ENCODE measurements at places on chromosomes 16 and 17.

DNA sequence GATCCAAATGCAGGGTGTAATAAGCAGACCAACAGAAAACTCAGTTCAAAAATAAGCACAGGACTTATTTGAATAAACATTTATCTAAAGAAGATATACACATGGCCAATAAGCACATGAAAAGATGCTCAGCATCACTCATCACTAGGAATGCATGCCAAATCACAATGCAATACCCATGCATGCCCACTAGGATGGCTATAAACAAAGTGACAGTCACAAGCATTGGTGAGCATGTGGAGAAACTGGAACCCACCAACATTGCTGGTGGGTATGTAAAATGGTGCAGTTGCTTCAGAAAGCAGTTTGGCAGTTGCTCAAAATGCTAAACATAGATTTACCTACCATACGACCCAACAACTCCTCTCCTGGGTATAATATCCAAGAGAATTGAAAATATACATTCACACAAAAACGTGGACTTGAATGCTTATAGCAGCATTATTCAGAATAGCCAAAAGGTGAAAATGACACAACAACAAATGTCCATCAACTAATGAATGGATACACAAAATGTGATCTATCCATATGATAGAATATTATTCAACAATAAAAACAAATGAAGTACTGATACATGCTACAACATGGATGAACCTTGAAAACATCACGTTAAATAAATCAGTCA is 20.1 kb downstream of the UBE2O start:
- no peak overlapping the region for H3K27ac ChIP-seq
- H3K4me1 ChIP-seq: no peaks in the 10 kb centered on the region
- peaks cover 1% of the 10 kb centered on the region for H3K36me3 ChIP-seq
- no peak overlapping the region for H3K4me3 ChIP-seq

DNA sequence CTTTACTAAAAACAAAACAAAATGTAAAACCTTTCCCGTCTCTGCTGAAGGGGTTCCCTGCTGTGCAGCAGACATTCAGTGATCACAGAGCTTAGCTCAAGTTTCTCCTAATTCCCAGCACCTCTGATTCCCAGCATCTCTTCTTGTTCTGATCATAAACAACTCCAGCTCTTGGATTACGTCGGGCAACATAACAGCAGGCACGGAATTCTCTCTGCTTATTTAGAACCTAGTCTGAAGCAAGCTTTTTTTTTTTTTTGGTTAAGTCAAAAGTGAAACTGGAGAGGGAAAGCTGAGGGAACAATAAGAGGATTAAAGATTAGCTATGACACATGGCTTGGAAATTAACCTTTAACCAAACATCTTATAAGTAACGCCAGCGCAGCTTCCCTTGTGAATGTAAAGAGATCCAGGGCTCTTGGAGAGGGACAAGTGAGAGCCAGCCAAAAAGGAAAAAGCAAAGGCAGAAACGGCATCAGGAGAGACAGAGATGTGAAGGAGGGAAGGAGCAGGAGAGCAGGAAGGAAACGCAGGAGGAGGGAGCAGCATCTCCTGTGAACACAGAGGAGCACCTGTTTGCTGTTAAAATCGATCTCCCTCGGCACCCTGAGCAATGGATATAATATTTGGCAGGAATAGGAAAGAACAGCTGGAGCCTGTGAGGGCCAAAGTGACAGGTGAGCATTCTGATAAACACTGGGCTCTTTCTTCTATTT is at the start of gene BCO1:
BCO1 (plus strand) TSS at position 394 of the 716 bp plus-strand sequence; CDS start at position 614, 220 bp downstream.
- no peak within 1 kb of the TSS for H3K27ac ChIP-seq
- H3K27me3 ChIP-seq: peaks cover 10% of the 10 kb centered on the region
- H3K4me1 ChIP-seq: no peaks in the 10 kb centered on the region
- H3K36me3 ChIP-seq: no peaks in the 10 kb centered on the region
- DNase-seq: no peak
- no peak within 1 kb of the TSS for H3K4me3 ChIP-seq

DNA sequence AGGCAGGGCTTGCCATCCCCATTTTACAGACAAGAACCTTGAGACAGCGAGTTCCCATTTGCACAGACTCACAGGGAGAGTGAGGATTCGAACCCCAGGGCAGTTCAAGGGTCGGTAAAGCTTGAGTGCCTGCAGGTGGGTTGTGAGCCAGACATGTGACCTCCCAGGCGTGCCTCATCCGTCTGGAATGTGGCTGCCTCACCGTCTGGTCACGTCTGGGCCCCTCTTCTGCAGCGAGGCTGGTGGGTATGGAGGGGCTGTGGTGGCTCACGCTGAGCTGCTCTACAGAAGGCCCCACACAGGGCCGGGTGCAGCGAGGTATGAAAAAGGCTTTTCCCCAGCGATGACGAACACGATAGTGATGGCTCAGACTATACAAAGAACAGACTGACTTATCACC is 35.8 kb upstream of the LHX1 start:
- H3K27me3 ChIP-seq: peaks cover 36% of the 10 kb centered on the region
- H3K4me3 ChIP-seq: no peak overlapping the region
- no peaks in the 10 kb centered on the region for H3K36me3 ChIP-seq
- DNase-seq: no peak
- H3K27ac ChIP-seq: no peak overlapping the region

DNA sequence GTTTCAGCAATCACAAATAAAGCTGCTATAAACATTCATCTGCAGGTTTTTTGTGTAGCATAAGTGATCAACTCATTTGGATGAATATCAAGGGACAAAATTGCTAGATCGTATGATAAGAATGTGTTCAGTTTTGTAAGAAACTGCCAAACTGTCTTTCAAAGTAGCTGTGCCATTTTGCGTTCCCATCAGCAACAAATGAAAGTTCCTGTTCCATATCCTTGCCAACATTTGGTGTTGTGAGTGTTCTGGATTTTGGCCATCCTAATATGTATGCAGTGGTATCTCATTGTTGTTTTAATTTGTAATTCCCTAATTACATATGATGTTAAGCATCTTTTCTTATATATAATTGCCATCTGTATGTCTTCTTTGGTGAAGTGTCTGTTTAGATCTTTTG is 36.4 kb upstream of the TMEM92 start:
- peaks cover 50% of the 10 kb centered on the region for H3K27me3 ChIP-seq
- no peak overlapping the region for H3K4me3 ChIP-seq
- DNase-seq: no peak
- H3K27ac ChIP-seq: no peak overlapping the region

DNA sequence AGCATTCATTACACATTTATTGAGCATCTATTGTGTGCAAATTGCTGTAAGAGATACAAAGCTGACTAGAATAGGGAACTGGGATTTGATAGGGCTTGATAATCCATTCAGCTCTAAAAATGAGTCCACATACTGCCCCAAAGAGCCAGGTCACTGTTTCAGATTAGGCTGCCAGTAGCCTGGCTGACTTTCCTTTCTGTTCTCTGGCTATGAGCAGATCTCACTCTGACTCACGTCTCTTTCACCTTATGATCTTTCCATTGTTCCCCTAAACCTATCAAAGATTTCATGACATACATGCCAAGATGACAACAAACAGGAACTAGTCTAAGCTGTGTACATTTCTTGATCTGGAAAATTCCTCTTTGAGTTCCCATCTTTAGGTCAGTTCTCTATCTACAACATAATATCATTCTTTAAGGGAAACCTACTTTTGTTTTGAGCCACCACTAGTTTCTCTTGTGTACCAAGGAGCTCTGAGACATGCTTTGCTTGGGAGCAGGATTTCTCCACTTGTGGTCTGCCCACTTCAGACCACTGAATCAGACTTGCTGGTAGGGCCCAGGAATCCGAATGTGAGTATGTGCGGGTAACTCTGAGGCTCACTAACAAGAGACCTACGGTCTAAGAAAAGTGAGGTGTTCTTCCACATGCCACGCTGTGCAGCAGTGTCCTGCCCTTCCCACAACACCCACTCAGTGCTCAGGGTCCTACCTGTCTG is 40.9 kb upstream of the ICAM2 start:
- no peaks in the 10 kb centered on the region for H3K27me3 ChIP-seq
- peaks cover 72% of the 10 kb centered on the region for H3K4me1 ChIP-seq
- no peak overlapping the region for H3K4me3 ChIP-seq
- DNase-seq: no peak

GRCh38 chr16:9885467-9885866 is 296.8 kb downstream of the GRIN2A start:
- no peaks in the 10 kb centered on the region for H3K27me3 ChIP-seq
- H3K36me3 ChIP-seq: no peaks in the 10 kb centered on the region
- no peaks in the 10 kb centered on the region for H3K4me1 ChIP-seq
- DNase-seq: no peak
- H3K27ac ChIP-seq: no peak overlapping the region
- no peak overlapping the region for H3K4me3 ChIP-seq

DNA sequence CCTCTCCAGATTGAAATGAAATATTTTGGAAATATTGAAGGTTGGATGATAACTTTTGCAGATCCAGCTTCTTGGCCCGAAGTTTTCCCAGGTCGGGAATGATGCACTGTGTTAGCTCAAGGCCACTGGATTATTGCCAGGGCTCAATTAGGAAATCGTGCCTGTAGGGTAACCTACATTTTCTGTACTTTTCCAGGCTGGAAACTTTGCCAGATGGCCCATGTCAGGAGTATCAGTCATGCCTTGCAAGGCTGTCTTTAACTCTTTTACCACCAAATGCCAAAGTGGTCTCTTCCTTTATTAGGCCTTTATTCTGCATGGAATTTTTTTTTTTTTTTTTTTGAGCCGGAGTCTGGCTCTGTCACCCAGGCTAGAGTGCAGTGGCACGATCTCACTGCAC is 8.9 kb upstream of the SEC14L1 start:
- H3K27ac ChIP-seq: no peak overlapping the region
- H3K4me1 ChIP-seq: peaks cover 46% of the 10 kb centered on the region
- no peak overlapping the region for H3K4me3 ChIP-seq
- H3K27me3 ChIP-seq: peaks cover 13% of the 10 kb centered on the region

DNA sequence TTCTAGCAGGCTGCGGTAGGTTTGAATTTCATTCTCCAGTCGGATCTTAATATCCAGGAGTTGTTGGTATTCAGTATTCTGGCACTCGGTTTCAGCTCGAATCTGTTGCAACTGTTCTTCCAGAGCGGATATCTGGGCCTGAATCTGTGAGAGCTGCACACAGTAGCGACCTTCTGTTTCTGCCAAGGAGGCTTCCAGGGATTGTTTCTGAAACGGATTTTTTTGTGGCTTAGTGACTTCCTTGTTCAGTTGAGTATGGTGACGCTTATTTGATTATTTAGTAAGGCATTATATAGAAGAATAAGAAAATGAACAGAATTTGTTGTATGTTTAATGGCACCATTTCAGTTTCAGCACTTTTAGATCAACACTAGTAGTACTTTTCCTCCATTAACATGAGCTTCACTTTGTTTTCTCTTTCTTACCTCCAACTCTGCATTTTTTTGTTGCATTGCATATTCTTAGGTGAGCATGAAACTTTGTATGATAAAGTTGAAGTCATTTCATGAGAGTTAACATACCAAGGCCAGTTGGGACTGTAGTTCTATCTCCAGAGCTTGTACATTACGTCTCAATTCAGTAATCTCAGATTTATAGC is 2.8 kb downstream of the KRT10 start:
- peaks cover 33% of the 10 kb centered on the region for H3K4me1 ChIP-seq
- H3K36me3 ChIP-seq: peaks cover 28% of the 10 kb centered on the region
- no peak for DNase-seq
- peak overlapping the region; percentile 82 for H3K4me3 ChIP-seq

- peaks cover 5% of the 10 kb centered on the region for H3K4me1 ChIP-seq
- H3K27me3 ChIP-seq: no peaks in the 10 kb centered on the region
- peak overlapping the region; percentile 6 for H3K27ac ChIP-seq
- no peak overlapping the region for H3K4me3 ChIP-seq
Observed at GRCh38 chr17:44076716-44077594, 6.4 kb downstream of the G6PC3 start.

- peak; percentile 38 for DNase-seq
- H3K27me3 ChIP-seq: peaks cover 98% of the 10 kb centered on the region
- H3K36me3 ChIP-seq: no peaks in the 10 kb centered on the region
- no peak overlapping the region for H3K27ac ChIP-seq
- H3K4me1 ChIP-seq: peaks cover 14% of the 10 kb centered on the region
- H3K4me3 ChIP-seq: peak overlapping the region; percentile 46
Observed at GRCh38 chr17:38604479-38605403, 1.0 kb downstream of the SRCIN1 start.

DNA sequence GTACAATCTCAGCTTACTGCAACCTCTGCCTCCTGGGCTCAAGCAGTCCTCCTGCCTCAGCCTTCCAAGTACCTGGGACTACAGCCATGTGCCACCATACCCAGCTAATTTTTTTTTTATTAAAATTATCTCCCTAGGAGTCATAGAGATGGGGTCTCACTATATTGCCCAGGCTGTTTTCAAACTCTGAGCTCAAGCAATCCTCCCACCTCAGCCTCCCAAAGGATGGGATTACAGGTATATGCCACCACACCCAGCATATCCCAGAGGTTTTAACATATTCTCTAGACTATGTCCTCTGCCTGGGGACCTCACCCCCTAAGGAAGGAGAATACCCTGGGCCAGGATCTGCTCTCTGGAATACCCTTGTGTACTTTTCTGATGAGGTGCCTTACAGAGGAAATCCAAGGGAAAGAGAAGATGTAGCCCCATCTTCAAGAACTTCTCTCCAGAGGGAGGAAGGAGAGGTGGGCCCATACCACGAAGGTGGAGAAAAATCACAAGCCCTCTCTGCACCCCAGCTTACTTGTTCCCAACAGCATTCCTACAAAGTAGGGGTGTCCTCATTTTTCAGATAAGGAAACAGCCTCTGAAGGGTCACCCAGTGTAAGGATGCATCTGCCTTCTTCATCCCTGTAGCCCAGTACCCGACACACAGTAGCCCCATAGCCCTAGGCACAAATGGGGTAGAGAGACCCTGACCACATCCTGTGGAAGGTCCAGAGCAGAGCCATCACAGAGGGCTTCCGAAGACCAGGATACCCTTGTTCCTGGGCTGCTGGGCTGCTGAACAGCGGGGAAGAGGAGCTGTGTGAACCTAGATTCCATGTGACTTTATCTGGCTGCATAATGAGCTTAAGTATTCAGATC is 151.6 kb downstream of the SOCS1 start:
- H3K4me1 ChIP-seq: peaks cover 81% of the 10 kb centered on the region
- DNase-seq: no peak
- H3K27me3 ChIP-seq: no peaks in the 10 kb centered on the region
- H3K4me3 ChIP-seq: no peak overlapping the region
- peak overlapping the region; percentile 88 for H3K27ac ChIP-seq
- peaks cover 12% of the 10 kb centered on the region for H3K36me3 ChIP-seq

- peak; percentile 61 for DNase-seq
- peaks cover 46% of the 10 kb centered on the region for H3K36me3 ChIP-seq
- no peaks in the 10 kb centered on the region for H3K27me3 ChIP-seq
- H3K4me3 ChIP-seq: peak overlapping the region; percentile 96
- H3K4me1 ChIP-seq: peaks cover 28% of the 10 kb centered on the region
Observed at GRCh38 chr17:75842963-75843576, 1.1 kb downstream of the UNC13D start.

GRCh38 chr16:87828907-87829621 is 40.2 kb downstream of the SLC7A5 start:
- peaks cover 6% of the 10 kb centered on the region for H3K27me3 ChIP-seq
- no peak overlapping the region for H3K4me3 ChIP-seq
- DNase-seq: no peak
- peak overlapping the region; percentile 19 for H3K27ac ChIP-seq
- no peaks in the 10 kb centered on the region for H3K4me1 ChIP-seq
- peaks cover 19% of the 10 kb centered on the region for H3K36me3 ChIP-seq

DNA sequence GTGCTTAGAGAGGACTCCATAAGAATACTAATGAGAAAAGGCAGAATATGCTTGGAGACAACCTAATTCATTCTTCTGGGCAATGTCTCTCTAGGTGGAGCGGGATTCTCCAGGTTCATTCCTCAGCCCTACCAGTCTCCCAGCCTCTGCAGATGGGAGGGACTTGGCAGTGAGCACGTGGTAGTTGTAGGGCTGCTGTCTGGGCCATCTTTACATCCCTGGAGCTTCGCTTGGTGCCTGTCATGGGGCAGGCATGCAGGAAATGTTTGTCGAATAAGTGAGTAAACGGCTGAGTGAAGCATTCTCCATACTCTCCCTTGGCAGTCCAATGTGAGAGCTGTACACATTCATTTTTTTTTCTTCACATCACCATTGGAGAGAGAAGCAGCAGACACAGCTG is 387.5 kb downstream of the UTP18 start:
- peaks cover 18% of the 10 kb centered on the region for H3K27me3 ChIP-seq
- no peaks in the 10 kb centered on the region for H3K4me1 ChIP-seq
- H3K27ac ChIP-seq: no peak overlapping the region
- no peak overlapping the region for H3K4me3 ChIP-seq

Data from activated naive CD4-positive, alpha-beta T cell treated with anti-CD3 and anti-CD28 coated beads, Interleukin-2, amount 10 ng/mL, durations not matched to agents 7 days and 5 days (primary cell).